ENCODE measurements at places on chromosomes 5 and 9. TPM values are rescaled to one million over a fixed set of nuclear protein-coding genes. Genes with fewer than 3 reads are reported as not detected.
A peak's percentile ranks its signal among the peaks of the same experiment; 100 is the strongest.

Gene SVEP1
- polyA plus RNA-seq, result 2.4 TPM

Gene SOWAHA
- polyA plus RNA-seq, result 8.0 TPM

Gene NCS1
- 4.2 TPM for polyA plus RNA-seq

Gene RAD1
- polyA plus RNA-seq, result 14.4 TPM

Gene CYLC2
- not detected for polyA plus RNA-seq

- H3K36me3 ChIP-seq, result no peaks in the 10 kb centered on the region
- no peak overlapping the region for H3K27ac ChIP-seq
- no peak for DNase-seq
Observed at GRCh38 chr9:96241391-96241809, 60.6 kb downstream of the HSD17B3 start.

DNA sequence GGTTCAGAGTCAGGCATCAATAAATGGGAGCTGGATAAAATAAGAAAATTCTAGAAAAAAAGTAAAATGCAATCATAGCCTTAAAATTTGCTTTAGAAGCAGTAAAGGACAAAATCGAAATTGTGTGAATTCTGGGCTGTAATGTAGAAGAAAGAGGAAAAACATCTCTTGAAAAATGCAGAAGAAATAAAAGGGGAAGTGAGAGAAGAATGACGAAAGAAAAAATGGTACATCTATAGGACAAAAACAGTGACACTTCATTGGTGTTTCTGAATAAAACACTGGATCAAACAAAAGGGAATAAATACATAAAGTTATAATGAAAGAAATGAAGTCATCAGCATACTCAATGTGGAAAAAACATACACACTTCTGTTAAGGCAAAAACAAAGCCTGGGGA, 642.3 kb downstream of the ACTL7B start:
- H3K4me1 ChIP-seq, result no peaks in the 10 kb centered on the region
- no peak overlapping the region for H3K4me3 ChIP-seq
- DNase-seq, result no peak
- H3K36me3 ChIP-seq, result no peaks in the 10 kb centered on the region
- H3K27me3 ChIP-seq, result no peaks in the 10 kb centered on the region
- no peak overlapping the region for H3K27ac ChIP-seq

DNA sequence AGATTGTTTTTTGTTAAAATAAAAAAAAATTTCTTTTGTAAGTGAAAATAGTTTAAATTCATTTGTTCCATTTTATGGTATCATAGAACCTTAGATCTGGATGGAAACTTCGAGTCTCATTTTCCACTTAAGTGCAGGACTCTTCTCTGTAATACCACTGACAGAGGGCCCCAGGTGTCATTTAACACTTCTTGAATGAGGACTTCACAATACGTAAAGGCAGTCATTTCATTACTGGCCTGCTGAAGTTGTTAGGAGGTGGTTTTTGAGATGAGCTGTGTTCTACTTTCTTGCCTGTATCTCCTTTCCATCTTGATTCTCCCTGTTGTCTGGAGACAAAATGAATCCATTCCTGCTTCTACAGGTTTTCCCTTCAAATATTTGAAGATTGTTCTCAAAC, 455.3 kb downstream of the DMRT2 start:
- no peaks in the 10 kb centered on the region for H3K27me3 ChIP-seq
- DNase-seq, result no peak
- no peaks in the 10 kb centered on the region for H3K36me3 ChIP-seq
- H3K27ac ChIP-seq, result no peak overlapping the region
- no peak overlapping the region for H3K4me3 ChIP-seq
- no peaks in the 10 kb centered on the region for H3K4me1 ChIP-seq

GRCh38 chr5:158654415-158654814, 445.3 kb downstream of the EBF1 start:
- H3K4me1 ChIP-seq, result no peaks in the 10 kb centered on the region
- H3K4me3 ChIP-seq, result no peak overlapping the region
- DNase-seq, result no peak
- H3K36me3 ChIP-seq, result no peaks in the 10 kb centered on the region
- no peaks in the 10 kb centered on the region for H3K27me3 ChIP-seq

DNA sequence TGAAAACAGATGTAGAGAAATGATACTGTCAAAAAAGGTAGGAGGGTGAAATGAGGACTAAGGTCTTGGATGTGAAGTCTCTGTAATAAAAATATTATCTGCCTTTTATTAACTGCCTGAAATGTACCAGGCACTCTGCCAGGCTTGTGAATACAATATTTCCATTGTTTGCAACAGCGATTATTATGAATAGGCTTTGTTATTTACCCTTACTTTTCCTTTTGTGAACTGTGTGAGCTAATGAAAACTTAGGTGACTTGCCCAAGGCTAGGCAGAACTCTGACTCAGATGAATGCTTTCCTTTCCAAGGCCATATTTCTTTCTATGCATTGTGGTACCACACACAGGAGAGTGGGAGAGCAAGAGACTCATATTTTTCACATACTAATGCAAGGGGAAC, 204.1 kb downstream of the CDH12 start:
- no peaks in the 10 kb centered on the region for H3K27me3 ChIP-seq
- no peak overlapping the region for H3K27ac ChIP-seq
- H3K36me3 ChIP-seq, result no peaks in the 10 kb centered on the region
- DNase-seq, result no peak

DNA sequence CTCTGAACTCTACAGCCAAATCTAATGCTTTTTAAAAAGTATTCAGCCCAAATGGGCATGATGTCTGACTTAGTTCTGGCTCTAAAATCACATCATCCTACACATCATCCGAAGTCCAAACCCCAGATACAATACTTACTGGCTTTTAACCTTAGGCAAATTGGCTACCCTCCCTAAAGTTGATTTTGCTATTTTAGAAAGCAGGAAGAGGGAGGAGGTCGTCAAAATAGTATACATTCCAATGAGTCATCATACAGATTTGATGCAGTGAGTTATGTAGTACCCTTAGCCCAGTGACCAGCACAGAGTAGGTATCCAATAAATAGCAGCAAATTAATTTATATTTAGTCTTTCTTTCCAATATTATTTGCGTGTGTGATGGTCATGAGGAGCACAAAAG, 582.0 kb upstream of the TUSC1 start:
- no peak overlapping the region for H3K4me3 ChIP-seq
- no peak overlapping the region for H3K27ac ChIP-seq
- DNase-seq, result no peak

- no peak overlapping the region for H3K4me3 ChIP-seq
- no peaks in the 10 kb centered on the region for H3K4me1 ChIP-seq
- no peaks in the 10 kb centered on the region for H3K27me3 ChIP-seq
- H3K27ac ChIP-seq, result no peak overlapping the region
- peak; percentile 96 for DNase-seq
Observed at GRCh38 chr9:128117613-128118471, 9.7 kb downstream of the PTGES2 start.

GRCh38 chr9:94445863-94446262, 109.0 kb upstream of the PCAT7 start:
- H3K27me3 ChIP-seq, result no peaks in the 10 kb centered on the region
- H3K4me1 ChIP-seq, result peaks cover 9% of the 10 kb centered on the region
- no peak for DNase-seq
- H3K36me3 ChIP-seq, result peaks cover 17% of the 10 kb centered on the region

DNA sequence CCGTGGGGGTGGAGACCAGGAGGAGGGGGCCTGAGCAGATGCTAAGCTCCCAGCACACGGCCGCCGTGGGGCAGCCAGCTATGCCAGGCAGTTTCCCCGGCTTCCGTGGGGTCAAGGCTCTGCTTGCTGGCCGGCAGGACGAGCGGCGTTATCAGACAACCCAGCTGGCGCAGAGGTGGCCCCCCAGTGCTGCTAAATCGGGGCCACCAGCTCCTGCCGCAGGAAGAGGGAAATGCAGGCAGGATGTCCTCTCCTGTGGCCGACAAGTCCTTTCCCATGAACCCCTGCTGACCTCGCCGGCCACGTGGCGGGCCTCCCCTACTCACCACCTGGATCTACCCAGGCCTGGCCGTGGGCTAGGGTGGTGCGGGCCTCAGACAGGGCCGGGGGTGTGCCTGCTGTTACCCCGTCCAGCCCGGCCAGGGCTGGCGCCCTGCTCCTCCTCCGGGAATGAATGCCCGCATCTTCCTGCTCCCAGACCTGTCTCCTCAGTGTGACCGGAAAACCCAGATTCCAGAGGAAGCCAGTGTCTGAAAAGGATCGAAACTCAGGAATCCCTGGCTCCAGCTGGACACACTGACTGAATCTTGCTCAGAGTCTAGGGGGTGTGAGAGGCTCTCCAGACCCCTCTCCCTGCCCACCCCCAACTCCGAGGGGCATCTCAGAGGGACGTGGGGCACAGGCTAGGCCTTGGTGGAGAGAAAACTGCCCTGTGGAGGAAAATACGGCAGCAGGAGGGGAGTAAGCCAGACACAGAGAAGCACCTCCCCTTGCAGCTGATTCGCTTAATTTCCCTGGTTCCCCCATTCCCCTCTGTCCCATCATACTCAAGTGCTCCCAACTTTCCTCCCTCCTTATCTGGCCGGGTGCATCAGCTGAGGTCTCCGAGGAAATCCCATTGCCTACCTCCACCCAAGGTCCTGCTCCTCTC, 3.9 kb downstream of the FLT4 start:
- H3K27me3 ChIP-seq, result peaks cover 58% of the 10 kb centered on the region
- peaks cover 16% of the 10 kb centered on the region for H3K4me1 ChIP-seq
- H3K36me3 ChIP-seq, result no peaks in the 10 kb centered on the region
- H3K4me3 ChIP-seq, result no peak overlapping the region
- DNase-seq, result peak; percentile 68

GRCh38 chr5:3854188-3854821, 258.7 kb downstream of the IRX1 start:
- no peaks in the 10 kb centered on the region for H3K4me1 ChIP-seq
- DNase-seq, result no peak
- H3K27me3 ChIP-seq, result no peaks in the 10 kb centered on the region
- H3K4me3 ChIP-seq, result no peak overlapping the region
